NCI-H2107 (cell line): ENCODE measurements at places on chromosomes 12 and 14.
A peak's percentile ranks its signal among the peaks of the same experiment; 100 is the strongest.

- DNase-seq: peak; percentile 32
These were observed 253.7 kb downstream of the SNAPC1 start for GRCh38 chr14:62015945-62016344.

DNA sequence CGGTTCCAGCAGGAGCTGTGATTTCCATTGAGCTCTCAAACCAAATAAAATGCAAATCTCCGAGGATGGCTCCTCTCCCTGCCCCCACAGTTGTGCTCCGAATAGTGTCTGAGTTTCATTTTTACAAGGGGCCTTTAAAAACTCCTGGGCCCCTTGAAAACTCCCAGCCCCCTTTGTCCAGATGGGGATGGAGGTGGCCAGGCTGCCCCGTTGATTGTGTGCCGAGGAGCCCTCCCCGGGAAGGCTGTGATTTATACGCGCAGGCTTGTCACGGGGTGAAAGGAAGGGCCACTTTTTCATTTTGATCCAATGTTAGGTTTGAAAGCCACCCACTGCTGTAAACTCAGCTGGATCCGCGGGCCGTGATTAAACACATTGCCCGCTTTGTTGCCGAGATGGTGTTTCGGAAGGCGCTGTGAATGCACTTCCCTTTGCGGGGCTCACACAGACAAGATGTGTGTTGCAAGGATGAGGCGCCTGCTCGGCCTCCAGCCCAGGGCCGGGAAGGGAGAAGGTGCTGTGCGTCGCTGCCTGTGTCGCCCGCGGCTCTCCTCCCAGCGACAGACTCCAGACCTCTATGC, 98.8 kb downstream of the TMEM132C start:
- DNase-seq: no peak

DNA sequence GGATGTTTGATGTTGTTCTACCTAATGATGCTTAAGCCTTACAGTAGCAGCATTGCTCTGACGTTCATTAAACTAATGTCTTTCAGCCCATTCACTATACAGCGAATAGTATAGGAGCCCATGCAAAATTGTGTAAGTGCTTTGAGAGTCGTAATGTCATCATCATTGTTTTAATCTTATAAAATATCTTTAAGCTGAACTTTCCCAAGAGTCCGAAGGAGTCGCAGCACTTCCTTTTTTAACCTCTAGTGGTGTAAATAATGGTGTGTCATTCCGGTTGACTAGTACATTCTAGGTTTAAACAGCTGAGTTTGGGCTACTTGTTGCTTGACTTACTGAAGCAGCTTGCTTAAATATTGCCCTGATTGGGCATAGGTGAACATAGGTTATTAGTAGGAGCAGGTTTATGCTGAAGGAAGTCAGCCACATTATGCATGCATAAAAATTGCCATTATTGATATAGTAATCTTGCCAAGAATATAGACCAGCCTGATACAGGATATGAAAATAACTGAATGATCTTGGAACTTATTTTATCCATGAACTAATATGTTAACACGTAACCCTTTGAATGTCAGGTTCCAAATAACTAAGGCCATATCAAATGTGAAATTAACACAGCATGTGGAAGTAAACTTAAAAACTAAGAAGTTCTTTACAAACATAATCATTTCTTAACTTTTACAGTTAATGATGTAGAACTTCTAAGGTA, 2.6 kb downstream of the WNK1 start:
- DNase-seq: no peak

DNA sequence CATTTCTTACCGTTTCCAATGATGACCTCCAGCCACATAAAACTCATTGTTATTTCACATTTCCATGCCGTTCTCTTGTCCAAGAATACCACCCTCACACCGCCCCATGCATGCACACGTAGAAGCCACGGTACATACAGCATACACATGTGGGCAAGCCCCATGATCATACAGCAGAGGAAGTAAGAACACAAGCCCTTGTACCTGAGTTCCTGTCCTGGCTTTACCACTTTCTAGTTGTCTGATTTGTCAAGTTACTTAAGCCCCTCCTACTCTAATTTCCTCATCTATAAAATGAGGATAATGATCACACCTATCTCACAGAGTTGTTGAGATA, 59.9 kb downstream of the DUSP16 start:
- DNase-seq: no peak
